ENCODE measurements at places on chromosomes 16 and 17. TPM values are rescaled to one million over a fixed set of nuclear protein-coding genes. Genes with fewer than 3 reads are reported as not detected.

Gene PPY
- total RNA-seq = not detected

Gene KRTAP16-1
- total RNA-seq = not detected

Gene SLC16A6
- total RNA-seq = 9.4 TPM

- DNase-seq = no peak
- H3K4me1 ChIP-seq = no peaks in the 10 kb centered on the region
- H3K27me3 ChIP-seq = no peaks in the 10 kb centered on the region
These were observed 40.3 kb upstream of the BAHCC1 start for GRCh38 chr17:81354954-81355347.

DNA sequence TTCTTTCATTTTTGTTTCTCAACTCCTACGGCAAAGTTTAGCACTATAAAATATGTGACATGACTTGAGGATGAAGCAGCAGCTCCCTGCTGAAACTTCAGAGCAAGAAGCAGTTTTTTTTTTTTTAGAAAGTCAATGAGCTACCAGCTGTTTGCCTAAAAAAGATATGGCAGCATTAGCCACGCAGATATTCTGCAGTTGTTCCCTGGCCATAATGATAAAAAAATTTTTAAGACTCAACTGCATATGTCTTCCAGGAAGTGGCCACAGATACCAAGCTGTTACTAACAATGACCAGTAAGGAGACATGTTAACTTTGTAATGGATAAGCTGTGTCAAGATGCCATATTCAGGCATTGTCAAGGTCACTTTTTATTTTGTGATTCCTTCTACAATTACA lies 319.6 kb upstream of the CDH11 start:
- no peaks in the 10 kb centered on the region for H3K27me3 ChIP-seq
- H3K36me3 ChIP-seq = no peaks in the 10 kb centered on the region
- no peaks in the 10 kb centered on the region for H3K4me1 ChIP-seq
- H3K4me3 ChIP-seq = no peak overlapping the region
- no peak for DNase-seq

Gene HAS3
- 0.62 TPM for total RNA-seq

Gene KCNAB3
- total RNA-seq = 6.7 TPM

Gene ACSM5
- total RNA-seq = not detected

- H3K4me1 ChIP-seq = peaks cover 6% of the 10 kb centered on the region
- no peak for DNase-seq
- H3K27me3 ChIP-seq = no peaks in the 10 kb centered on the region
- H3K4me3 ChIP-seq = no peak overlapping the region
These were observed 183.6 kb downstream of the MAP2K6 start for GRCh38 chr17:69597898-69598692.

DNA sequence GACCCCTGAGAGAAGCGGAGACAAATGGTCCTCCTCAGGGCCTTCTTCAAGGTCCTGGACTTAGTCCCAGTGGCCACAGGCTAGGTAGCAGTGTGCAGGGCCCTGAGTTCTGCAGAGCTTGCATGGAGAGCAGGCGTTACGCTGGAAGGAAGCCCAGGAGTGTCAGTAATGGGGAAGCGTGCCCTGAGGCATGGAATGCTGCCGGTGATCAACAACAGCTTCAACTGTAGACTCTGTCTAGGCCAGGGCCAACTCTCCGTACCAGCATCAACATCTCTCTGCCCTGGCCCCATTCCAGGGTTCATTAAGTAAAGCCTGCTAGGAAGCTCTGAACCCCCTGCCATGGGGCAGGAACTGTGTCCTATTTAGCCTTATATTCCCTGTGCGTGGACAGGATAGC lies 568 bp upstream of the TNK1 start:
- no peak for DNase-seq
- H3K4me3 ChIP-seq = no peak overlapping the region
- H3K36me3 ChIP-seq = no peaks in the 10 kb centered on the region
- H3K27ac ChIP-seq = no peak overlapping the region
- peaks cover 16% of the 10 kb centered on the region for H3K27me3 ChIP-seq
- H3K4me1 ChIP-seq = peaks cover 13% of the 10 kb centered on the region

Gene HSD17B2
- not detected for total RNA-seq

Gene KRT9
- total RNA-seq = not detected

DNA sequence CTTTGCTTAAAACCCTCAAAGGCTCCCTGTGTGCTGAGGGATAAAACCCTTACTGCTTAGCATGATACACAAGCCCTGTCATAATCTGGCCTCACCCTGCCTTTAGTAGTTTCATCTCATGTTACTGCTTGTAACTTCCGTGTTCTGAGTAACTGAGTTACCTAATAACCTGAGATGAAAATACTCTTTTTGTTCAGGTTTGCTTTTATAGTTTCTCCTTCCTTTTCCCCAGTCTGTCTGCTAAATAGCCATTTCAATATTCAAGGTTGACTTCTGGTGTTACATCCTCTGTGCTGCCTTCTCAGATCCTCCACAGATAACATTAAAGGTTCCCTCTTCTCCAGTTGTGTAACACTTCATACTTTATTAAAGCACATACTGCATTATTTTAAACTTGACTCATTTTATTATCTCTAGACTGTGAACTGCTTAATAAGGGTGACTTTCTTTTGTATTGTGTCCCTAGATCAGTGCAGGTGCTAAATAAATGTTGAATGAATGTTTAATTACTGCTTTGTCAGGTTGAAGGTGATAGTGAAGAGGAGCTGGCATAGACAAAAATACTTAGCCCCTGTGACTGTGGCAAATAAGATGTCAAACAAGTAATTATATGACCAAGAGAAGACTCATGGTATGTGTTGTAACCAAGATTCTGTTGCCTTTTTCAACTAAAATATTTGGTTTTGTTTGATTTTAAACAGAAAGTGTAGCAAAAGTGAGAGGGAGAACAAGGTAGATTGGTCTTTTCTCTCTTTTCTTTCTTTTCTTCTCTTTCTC lies 47.8 kb downstream of the NFAT5 start:
- no peak for DNase-seq
- no peak overlapping the region for H3K27ac ChIP-seq
- peaks cover 8% of the 10 kb centered on the region for H3K4me1 ChIP-seq
- H3K36me3 ChIP-seq = no peaks in the 10 kb centered on the region

DNA sequence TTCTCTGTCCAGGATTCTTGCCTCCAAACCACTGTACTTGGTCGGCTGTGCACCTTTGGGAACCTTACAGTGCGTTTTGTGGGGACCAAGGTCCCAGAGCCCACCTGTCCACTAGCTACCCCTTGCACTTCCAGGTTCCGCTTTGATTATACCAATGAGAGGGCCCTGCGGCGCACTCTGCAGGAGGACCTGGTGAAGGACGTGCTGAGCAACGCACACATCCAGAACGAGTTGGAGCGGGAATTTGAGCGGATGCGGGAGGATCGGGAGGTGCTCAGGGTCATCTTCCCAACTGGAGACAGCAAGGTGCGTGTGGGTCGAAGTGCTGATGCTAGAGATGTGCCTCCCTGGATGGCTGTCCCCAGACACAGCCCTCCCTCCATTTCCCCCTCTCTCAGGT lies 18.8 kb downstream of the POLR2A start:
- H3K27ac ChIP-seq = no peak overlapping the region
- no peak for DNase-seq
- no peaks in the 10 kb centered on the region for H3K4me1 ChIP-seq
- no peaks in the 10 kb centered on the region for H3K27me3 ChIP-seq
- H3K4me3 ChIP-seq = no peak overlapping the region
